Vagina (tissue), 2 donors: ENCODE measurements at places on chromosomes 7 and 10. TPM values are rescaled to one million over a fixed set of nuclear protein-coding genes. Genes with fewer than 3 reads are reported as not detected.
A peak's percentile ranks its signal among the peaks of the same experiment; 100 is the strongest.

- H3K4me3 ChIP-seq = no peak overlapping the region
- H3K36me3 ChIP-seq = no peaks in the 10 kb centered on the region
Observed at GRCh38 chr7:51620706-51621105, 304.1 kb upstream of the COBL start.

GJC3 gene
- not detected for total RNA-seq

- peak overlapping the region; percentile 72 for H3K27ac ChIP-seq
- no peaks in the 10 kb centered on the region for H3K27me3 ChIP-seq
- H3K4me3 ChIP-seq = no peak overlapping the region
Observed at GRCh38 chr7:3861941-3862340, 560.9 kb downstream of the SDK1 start.

AVPI1 gene
- total RNA-seq = 125 TPM

ZNF727 gene
- total RNA-seq = 5.4 TPM

GRCh38 chr10:48614481-48615390 is 9.9 kb upstream of the ARHGAP22 start:
- H3K36me3 ChIP-seq = no peaks in the 10 kb centered on the region
- H3K4me1 ChIP-seq = no peaks in the 10 kb centered on the region
- no peak overlapping the region for H3K4me3 ChIP-seq

- DNase-seq = no peak
- H3K4me1 ChIP-seq = no peaks in the 10 kb centered on the region
- no peak overlapping the region for H3K27ac ChIP-seq
- H3K36me3 ChIP-seq = no peaks in the 10 kb centered on the region
Observed at GRCh38 chr7:38428041-38428440, 154.6 kb upstream of the TARP start.

DNA sequence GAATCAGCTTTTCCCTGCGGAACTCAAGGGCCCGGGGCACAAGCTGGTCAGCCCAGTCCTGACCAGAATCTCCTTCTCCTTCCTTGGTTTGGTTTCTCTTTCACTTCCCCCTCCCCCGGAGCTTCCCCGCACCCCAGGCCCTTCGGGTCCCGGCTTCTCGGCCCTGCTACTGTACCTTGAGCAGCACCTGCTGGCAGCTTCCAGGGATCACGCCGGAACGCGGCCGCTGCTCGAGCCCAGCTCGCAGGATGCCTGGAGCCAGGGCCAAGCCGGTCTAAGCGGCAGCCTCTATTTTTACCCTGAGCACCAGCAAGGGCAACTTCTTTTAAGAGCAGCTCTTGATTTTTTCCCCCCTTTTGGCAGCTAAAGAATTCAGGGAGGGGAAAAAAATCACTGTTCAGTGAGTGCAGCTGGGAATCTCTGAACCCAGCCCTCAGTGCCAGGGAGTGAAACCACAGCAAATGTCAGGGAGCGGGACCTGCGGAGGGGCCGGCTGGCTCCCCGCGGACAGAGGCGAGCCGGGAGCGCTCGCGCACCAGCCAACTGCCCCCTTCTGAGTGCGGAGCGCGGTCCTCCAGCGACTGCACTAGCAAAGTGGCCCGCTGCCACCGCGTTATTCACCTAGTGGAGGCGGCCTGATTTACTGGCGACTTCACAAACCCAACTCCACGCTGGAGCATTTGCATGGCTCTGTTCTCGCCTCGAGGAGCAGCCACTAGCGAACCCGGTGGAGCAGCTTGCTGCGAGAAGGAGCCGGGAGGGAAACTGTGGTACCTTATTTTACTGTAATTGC is 2.4 kb upstream of the INHBA start:
- H3K4me3 ChIP-seq = peak overlapping the region; percentile 53
- DNase-seq = no peak
- H3K27ac ChIP-seq = peak overlapping the region; percentile 47
- no peaks in the 10 kb centered on the region for H3K36me3 ChIP-seq
- H3K27me3 ChIP-seq = no peaks in the 10 kb centered on the region

GRCh38 chr10:6199131-6199733 is 3.5 kb upstream of the PFKFB3 start:
- no peaks in the 10 kb centered on the region for H3K36me3 ChIP-seq
- H3K4me3 ChIP-seq = no peak overlapping the region
- peaks cover 36% of the 10 kb centered on the region for H3K4me1 ChIP-seq
- no peak overlapping the region for H3K27ac ChIP-seq
- H3K27me3 ChIP-seq = no peaks in the 10 kb centered on the region
- DNase-seq = no peak

DNA sequence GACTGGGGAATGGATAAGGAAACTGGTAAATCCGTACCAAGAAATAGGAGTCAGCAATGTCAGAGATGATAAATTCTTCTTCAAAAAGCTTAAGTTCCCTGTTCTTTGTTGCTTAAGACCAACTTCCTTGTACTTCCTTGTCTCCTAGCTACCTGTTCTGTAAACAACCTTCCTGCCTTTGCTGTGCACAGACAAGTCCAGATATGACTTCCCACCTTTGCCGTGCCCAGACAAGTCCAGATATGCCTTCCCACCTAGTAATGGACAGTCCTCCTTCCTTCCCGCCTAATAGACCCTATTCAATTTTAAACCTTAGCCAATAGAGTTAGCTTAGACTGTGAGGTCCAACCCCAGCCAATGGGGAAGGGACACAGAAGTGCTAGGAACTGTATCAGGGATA is 2.5 kb upstream of the ZNF33A start:
- no peak overlapping the region for H3K27ac ChIP-seq
- H3K4me1 ChIP-seq = peaks cover 14% of the 10 kb centered on the region

ADAM22 gene
- 6.1 TPM for total RNA-seq

GRCh38 chr10:98258683-98259454 is 9.1 kb downstream of the LOXL4 start:
- no peak overlapping the region for H3K4me3 ChIP-seq
- DNase-seq = no peak
- H3K36me3 ChIP-seq = no peaks in the 10 kb centered on the region
- peak overlapping the region; percentile 13 for H3K27ac ChIP-seq

GRCh38 chr10:121064491-121064890 is 213.3 kb downstream of the WDR11 start:
- H3K36me3 ChIP-seq = no peaks in the 10 kb centered on the region
- H3K4me1 ChIP-seq = peaks cover 2% of the 10 kb centered on the region
- DNase-seq = no peak
- no peaks in the 10 kb centered on the region for H3K27me3 ChIP-seq
- no peak overlapping the region for H3K4me3 ChIP-seq

GRCh38 chr7:93921607-93922566 is at the start of gene GNG11:
Gene GNG11, plus strand, starts transcription at chr7:93921735. Its CDS starts 403 bp downstream, at chr7:93922138.
- H3K27me3 ChIP-seq = no peaks in the 10 kb centered on the region
- no peak for DNase-seq
- H3K4me3 ChIP-seq = peak within 1 kb of the TSS; percentile 69
- H3K4me1 ChIP-seq = no peaks in the 10 kb centered on the region
- H3K36me3 ChIP-seq = no peaks in the 10 kb centered on the region
- peak within 1 kb of the TSS; percentile 86 for H3K27ac ChIP-seq

DNA sequence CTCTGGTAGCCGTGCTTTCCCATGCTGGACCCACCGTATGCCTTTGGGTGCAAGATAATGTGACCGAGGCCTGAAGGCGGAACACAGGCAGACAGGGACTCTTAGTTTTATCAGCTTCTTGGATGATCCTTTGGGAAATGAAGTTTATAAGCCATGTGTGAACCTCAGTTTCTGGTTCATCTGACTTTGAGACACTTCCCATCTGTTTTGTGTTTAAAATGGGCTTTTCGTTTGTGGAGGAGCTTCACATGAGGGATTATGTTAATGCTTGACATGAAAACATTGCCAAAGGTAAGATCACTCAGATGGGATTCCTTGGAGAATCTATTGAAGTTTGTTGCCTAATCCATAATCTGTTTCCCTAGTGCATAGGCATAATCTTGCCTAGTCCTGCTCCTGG is 249.8 kb upstream of the LYZL1 start:
- H3K27ac ChIP-seq = no peak overlapping the region
- H3K4me1 ChIP-seq = no peaks in the 10 kb centered on the region
- DNase-seq = no peak
- no peaks in the 10 kb centered on the region for H3K27me3 ChIP-seq
- H3K4me3 ChIP-seq = no peak overlapping the region

DNA sequence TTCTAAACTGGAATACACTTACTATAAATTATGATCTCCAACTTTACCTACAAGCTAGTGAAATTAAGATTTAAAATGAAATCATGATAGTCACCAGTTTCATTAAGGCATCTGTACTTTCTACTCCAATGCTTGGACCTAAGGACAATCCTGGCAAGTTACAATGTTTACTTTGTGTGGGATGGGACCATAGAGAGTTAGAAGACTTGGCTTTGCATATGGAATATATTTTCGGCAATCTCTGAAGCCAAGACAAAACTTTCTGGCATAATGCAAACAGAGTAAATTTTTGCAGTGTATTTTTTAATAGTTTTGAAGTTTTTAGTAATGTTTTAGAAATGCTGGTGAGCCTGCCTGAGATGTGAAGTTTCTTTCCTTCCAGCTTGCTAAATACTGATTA is 248.9 kb downstream of the ABCA13 start:
- no peaks in the 10 kb centered on the region for H3K4me1 ChIP-seq
- H3K4me3 ChIP-seq = no peak overlapping the region
- no peaks in the 10 kb centered on the region for H3K36me3 ChIP-seq
- DNase-seq = no peak

- no peaks in the 10 kb centered on the region for H3K27me3 ChIP-seq
- peak overlapping the region; percentile 60 for H3K27ac ChIP-seq
- H3K4me3 ChIP-seq = no peak overlapping the region
- no peaks in the 10 kb centered on the region for H3K36me3 ChIP-seq
- peaks cover 8% of the 10 kb centered on the region for H3K4me1 ChIP-seq
- DNase-seq = no peak
Observed at GRCh38 chr7:106535234-106535932, 125.6 kb downstream of the CCDC71L start.

GRCh38 chr10:1328981-1329614 is 272.9 kb downstream of the WDR37 start:
- no peaks in the 10 kb centered on the region for H3K36me3 ChIP-seq
- no peak overlapping the region for H3K27ac ChIP-seq
- H3K4me3 ChIP-seq = no peak overlapping the region
- H3K4me1 ChIP-seq = no peaks in the 10 kb centered on the region

- H3K4me3 ChIP-seq = no peak overlapping the region
- H3K27me3 ChIP-seq = no peaks in the 10 kb centered on the region
- no peaks in the 10 kb centered on the region for H3K36me3 ChIP-seq
- no peak overlapping the region for H3K27ac ChIP-seq
Observed at GRCh38 chr7:148898845-148899484, 14.9 kb upstream of the EZH2 start.

GRCh38 chr7:20651960-20652544 is 36.6 kb downstream of the ABCB5 start:
- no peaks in the 10 kb centered on the region for H3K36me3 ChIP-seq
- no peak overlapping the region for H3K4me3 ChIP-seq
- DNase-seq = no peak
- H3K27ac ChIP-seq = no peak overlapping the region

DNA sequence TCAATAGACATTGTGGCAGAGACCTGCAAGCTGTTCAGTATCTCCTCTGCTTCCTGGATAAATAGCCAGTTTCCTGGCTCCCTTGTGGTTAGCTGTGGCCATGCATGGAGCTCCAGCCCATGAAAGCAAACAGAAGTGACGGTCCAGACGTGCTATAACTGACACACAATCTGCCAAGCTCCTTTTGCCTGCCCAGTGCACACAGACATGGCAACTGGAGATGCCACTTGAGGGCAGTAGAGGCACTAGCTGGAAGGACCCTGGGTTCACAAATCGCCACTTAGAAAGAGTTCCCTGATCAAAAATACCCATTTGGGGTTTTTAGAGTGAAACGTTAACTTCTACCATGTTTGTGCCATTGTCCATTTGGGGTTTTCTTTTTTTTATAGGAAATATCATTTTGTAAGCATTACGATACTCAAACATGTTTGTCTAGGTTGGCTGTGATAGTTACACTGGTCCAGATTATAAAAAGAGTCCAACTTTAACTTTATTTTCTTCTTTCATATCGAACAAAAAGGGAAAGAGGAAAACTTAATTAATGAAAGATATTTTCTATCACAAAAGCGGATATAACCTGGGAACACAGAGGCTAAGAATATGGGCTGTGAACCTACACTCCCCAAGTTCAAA is 31.3 kb downstream of the KIN start:
- no peak overlapping the region for H3K4me3 ChIP-seq
- no peaks in the 10 kb centered on the region for H3K36me3 ChIP-seq

- H3K27ac ChIP-seq = no peak overlapping the region
- H3K4me1 ChIP-seq = peaks cover 93% of the 10 kb centered on the region
- no peak overlapping the region for H3K4me3 ChIP-seq
- DNase-seq = no peak
- H3K27me3 ChIP-seq = no peaks in the 10 kb centered on the region
Observed at GRCh38 chr10:124669824-124670654, 74.1 kb downstream of the FAM53B start.

- no peak for DNase-seq
- peak overlapping the region; percentile 62 for H3K27ac ChIP-seq
- H3K27me3 ChIP-seq = no peaks in the 10 kb centered on the region
- no peak overlapping the region for H3K4me3 ChIP-seq
- H3K36me3 ChIP-seq = no peaks in the 10 kb centered on the region
- H3K4me1 ChIP-seq = peaks cover 100% of the 10 kb centered on the region
Observed at GRCh38 chr10:79178614-79179163, 109.9 kb downstream of the ZMIZ1 start.

DNA sequence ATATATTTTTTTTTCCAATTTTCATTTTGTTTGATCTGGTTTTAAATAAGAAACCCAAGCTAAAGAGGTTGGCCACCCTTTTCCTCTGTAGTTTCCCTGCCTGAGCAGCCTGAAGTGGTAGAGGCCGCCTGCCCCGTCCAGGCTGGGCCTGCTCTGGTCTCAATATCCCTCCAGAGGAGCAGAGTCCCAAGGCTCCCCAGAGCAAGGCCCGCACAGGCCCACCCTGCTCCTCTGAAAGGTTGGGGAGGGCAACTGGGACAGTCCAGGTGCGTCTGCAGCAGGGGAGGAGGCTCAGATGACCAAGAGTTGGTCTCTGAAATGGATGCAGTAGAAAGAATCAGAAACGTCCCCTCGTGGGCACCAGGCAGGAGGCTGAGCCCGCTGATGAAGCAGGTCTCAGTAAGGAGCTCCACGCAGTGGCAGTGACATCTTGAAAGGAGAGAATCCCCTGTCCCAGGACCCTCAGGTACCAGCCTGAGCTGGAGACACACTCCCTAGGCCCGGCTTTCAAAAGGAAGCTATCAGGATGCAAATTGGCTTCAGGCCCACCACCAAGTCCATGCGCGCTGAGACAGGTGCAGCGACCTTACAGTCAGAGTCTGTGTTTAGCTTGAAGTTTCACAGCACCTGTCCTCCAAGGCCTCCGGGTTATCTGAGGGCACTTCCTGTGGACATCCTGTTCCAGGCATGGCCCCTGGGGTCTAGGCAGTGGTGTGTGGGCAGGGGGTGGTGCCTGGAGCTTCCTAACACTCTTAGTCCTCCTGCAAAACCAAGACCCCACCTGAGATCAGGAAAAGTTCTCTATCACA is 37.7 kb downstream of the EN2 start:
- DNase-seq = no peak
- H3K27ac ChIP-seq = no peak overlapping the region
- H3K4me1 ChIP-seq = peaks cover 7% of the 10 kb centered on the region

- no peaks in the 10 kb centered on the region for H3K27me3 ChIP-seq
- no peak for DNase-seq
- H3K4me1 ChIP-seq = peaks cover 3% of the 10 kb centered on the region
- no peak overlapping the region for H3K4me3 ChIP-seq
- no peaks in the 10 kb centered on the region for H3K36me3 ChIP-seq
Observed at GRCh38 chr10:13074563-13075451, 25.2 kb upstream of the OPTN start.
